ENCODE measurements at places on chromosomes 1 and 21.

DNA sequence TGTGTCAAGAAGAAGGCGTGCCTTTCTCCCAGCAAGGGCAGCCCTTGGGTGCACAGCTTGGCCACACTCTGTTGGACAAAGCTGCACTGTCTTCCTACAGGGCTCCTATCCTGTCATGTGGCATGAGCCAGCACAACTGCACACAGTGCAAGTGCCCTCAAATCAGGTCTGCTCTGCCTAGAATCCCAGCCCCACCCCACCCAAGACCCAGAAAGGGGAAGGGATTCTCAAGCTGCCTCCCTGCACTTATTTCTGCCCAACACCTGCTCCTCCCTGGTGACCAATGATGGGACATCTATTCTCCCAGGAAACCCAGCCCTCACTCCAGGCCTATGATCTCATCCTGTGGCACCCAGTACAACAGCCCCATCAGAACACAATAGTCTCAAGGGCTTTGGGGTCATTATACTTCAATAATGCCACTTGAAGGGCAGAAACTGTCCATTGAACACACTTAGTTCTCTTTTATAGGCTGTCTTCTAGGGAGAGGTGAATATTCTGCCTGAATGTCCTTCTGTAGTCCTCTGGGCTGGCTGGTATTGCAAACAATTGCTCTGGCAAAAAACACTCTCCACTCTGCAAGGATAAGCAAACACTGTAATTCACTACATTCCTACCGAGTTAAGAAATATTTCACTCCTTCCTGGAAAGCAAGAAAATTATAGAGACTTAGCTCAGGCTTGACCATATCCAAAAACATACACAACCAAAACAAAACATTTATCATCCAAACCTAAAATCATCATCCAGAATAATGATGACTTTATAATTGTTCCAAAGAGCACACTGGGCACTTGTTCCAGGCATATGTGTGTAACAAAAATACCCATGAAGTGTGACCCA lies 43.1 kb upstream of the IGSF3 start:
- no peak for DNase-seq

DNA sequence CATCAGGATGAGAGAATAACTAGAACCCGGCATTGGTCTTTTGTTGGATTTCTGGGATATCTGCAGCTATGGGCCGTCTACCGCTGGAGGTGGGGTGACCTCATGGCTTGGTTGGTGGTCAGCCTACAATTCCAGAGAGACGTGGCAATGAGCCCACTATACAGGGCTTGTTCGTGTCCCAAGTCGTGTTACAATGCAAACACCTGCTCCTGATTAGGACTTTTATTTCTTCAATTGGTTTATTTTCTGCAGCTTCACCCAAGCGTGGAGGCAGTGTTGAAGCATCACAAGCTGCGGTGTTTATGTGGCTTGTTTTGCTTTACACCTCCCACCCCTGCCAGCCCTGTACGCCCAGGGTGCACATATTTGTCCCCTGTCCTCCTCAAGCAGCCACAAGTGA lies 211.7 kb upstream of the TMEM51 start:
- DNase-seq: no peak

DNA sequence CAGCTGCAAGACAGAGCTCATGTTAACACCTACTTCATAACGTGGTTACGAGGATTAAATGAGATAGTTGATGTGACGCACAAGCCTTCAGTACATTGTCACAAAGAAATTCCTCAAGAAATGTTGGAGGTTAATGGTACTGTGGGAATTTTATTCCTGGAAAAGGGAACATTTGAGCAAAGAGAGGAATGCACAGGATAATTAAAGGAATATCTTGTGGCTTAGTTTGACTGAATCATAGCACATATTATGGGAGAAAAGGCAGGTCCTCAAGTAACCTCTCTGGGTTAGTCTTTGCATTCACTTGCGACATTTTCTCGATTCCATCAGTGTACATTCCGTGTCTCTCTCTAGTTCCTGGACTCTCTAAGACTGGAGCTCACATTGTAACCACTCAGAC lies 300.2 kb upstream of the DUSP10 start:
- no peak for DNase-seq

DNA sequence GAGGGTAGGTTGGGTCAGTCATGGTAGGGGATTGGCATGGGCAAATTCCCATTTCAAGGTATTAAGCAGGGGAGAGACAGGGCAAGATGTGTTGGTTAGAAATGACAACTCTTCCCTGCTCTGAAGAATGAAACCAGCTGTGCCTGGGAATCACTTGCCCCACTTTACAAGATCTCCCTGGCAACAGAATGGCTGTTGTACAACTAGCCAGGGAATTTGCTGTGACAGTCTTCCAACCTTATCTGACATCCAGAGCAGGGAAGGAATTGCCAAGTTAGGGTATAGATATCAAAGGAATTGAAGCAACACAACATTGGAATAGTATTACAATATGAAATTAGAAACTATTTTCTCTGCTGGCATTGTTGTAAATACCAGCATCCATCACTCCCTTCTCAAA lies 154.7 kb downstream of the CACNA1E start:
- DNase-seq: no peak

DNA sequence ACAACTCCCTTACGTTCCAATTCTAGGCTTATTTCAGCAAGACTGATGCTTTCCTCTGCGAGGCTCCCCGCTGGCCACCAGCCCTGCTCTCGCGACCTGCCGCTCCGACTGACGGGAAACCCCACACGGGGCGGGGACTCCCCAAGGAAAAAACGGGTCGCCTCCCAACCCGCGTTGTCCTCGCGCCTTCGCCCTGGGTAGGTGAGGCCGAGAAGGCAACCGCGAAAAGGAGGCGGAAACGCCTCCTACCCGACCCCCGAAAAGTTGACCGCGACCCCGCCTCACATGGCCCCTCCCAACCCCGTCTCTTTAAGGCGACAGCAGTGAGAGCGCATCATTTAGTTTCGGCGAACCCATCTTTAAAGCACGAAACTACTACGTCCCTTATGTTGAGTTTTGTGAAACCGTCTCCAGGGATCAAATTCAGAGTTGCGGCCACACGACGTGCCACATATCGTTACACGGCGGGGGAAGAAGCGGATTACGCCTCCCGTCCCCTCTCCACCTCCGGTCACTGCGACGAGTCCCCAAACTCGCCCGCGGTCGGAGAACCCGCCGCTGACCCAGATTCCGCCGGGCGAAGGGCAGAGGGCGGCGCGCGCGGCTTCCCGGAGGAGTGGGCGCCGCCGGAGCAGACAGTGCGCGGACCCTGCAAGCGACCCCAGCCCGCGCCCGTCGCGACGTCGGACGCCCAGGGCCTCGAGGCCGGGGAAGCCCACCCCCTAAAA lies 1.2 kb downstream of the ANP32E start:
- peak; percentile 70 for DNase-seq

DNA sequence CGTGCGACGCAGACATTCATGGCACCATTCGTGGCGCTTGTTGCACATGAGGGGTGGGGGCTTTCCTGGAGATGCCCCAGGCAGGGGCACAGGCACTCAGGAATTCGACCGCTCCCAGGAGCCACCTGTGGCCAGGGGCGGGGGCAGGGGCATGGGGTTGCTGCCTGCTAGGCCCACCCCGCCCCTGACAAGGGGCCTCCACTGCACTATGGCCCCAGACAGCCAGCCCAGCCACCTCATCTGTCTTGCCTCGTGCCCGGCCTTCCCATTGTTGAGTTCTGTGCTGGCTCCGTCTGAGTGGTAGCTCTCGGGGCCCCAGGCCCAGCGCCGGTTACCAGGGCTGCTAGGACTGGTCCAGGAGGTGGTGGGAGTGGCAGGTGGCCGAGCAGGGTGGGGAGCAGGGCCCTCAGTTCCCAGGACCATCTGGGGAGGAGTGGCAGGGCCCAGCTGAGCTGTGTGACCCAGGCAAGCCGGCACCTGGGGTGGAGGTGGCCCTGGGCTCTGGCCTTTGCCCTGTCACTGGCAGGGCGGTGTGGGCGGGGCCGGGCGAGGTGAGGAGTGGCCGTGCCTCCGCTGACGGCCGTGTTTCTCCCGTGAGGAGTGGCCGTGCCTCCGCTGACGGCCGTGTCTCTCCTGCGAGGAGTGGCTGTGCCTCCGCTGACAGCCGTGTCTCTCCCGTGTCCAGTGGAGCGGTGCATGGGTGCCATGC lies 1.9 kb downstream of the PLCH2 start:
- no peak for DNase-seq

GRCh38 chr21:44866780-44867179 lies 6.7 kb downstream of the PTTG1IP start:
- DNase-seq: no peak

DNA sequence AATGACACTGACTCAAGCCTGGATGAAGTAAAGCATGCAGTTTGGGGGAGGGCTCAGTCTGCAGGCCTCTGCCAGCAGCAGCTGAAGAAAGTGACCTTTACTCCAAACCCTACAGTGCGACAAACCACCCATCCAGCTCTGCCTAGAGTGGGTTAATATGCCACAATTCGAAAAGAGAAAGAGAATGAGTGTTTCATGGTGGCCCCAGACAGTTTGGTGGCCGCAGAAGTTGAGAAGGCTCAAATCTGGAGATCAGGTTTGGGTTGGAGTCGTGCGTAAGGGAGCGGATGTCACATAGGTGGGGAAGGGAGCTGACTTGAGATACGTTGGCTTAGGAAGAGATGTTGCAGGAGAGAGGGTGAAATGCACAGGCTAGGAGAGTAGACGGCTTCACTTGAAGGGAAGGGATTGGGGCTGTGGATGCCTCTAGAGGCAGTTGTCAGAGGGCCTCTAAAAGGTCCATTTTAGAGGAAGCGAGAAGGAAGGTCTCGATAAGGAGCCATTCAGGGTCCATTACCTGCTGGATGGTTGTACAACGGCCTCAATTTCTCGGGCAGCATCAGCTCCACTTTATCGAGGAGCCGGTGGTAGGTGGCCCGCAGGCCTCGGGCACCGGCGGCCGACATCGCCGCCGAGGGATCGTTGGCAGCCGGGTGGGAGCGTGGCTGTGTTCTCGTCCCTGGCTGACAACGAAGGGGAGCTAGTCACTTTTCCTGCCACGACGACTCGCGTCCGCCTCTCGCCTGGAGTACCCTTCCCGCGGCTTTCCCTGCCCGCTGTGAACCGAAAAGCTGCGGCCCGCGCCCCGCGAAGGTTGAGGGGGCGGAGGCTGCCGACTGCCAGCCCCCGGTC lies 1.0 kb upstream of the DCAF6 start:
- DNase-seq: peak; percentile 22

DNA sequence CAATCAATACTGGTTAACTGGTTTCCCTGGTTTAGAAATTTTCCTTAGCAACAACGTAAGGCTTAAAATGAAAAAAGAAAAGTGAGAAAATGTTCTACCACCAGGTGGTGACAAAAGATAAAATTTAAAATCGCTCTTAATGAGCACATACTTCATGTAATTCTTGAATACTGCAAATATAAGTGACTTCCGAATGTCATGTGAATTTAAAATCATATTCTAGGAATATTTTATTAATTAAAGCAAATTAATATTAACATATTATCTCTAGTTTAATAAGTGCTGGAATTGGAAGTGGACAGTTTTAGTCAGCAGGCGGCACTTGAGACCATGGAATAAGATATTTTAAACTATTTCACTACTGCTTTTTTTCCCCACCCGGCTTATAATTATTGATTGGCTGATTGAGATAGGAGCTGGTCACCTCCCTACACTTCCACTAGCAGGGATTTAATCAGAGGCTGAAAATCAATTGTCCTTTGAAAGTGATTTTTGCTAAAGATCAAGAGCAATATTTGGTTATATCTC lies 5.0 kb upstream of the ADAMTS1 start:
- no peak for DNase-seq

DNA sequence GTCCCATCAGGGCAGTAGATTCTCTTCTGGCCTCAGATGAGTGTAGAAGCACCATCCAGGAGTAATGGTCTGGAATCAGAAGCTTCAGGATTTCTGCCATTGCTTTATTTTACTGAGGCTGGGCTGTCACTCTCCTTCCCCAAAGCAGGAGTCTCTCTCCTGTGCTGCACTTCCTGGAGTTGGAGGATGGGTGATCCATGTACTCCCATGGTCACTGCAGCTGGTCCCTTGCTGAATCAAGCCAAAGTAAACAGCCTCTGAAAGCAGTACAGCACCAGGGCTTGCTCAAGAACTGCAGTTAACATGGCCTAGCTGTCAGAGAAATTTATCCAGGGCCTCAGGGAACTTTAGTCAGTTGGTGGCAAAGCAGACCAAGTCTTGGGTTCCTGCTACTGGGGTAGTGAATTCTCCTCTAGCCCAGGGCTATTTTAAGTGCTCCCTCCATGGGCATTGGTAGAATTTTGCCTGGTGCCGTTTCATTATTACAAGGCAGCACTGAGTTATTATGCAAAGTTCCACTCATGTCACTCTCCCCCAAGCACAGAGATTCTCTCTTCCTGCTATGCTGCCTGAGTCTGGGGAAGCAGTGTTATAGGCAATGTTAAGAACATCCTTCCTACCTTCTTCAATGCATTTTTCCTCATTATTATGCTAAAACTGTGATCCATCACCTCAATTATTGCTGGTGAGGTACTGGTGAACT lies 29.5 kb downstream of the DRAM2 start:
- DNase-seq: no peak

DNA sequence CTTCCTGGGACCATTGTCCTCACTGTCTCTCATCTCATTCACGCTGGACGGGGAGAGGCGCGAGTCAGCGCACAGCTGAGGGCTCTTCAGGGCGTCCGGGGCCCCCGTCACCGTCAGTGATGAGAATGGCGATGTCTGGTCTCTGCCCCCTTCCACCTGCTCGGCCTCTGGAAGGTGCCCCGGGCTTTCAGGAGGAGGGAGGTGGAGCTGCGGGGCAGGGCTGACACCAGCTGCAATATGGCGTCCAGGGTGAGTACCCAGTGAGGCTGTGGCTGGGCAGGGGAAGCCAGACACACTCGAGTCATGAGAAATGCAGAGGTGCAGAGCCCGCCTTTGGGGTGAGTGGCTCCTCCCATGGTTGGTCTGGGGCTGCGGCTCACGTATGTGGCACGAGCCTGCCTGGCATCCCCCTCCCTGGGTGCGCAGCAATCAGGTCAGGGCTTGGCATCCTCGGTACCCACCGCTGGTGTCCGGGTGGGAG lies 15.1 kb downstream of the MORN1 start:
- DNase-seq: no peak

- DNase-seq: no peak
Observed at GRCh38 chr1:2025491-2025981, 6.4 kb downstream of the GABRD start.

- DNase-seq: no peak
Observed at GRCh38 chr1:67582625-67583461, 102.2 kb upstream of the GADD45A start.

GRCh38 chr1:156943756-156944155 lies 23.3 kb downstream of the LRRC71 start:
- no peak for DNase-seq

Data from forelimb muscle (tissue), 1 donor.